ENCODE measurements at places on chromosomes 12 and 14.

GRCh38 chr12:6533653-6533922 is 729 bp upstream of the GAPDH start:
- no peak for DNase-seq

DNA sequence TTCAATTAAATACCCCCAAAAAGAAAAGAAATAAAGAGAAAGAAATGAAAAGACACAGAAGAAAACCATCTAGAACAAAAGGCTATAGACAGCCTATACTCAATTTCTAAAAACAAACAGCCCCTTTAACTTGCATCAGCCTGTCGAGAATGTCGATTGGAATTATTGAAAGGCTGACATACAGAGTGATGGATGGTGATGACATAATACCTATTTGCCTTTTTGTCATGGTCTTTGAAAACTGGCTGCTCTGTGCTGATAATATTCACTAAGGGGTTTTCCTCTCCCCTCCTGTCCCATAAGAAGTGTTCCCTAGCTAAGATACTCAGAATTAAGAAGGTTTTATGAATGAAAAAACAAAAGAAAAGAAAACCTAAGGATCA is 393.7 kb downstream of the SOX5 start:
- DNase-seq = no peak

GRCh38 chr12:106522708-106523107 is 60.1 kb upstream of the RFX4 start:
- peak; percentile 23 for DNase-seq

- DNase-seq = no peak
These were observed 75.7 kb downstream of the DIP2B start for GRCh38 chr12:50580436-50580835.

- no peak for DNase-seq
These were observed 198.0 kb upstream of the EEA1 start for GRCh38 chr12:93127107-93127560.

- no peak for DNase-seq
These were observed 9.9 kb downstream of the PITPNM2 start for GRCh38 chr12:123140676-123141614.

DNA sequence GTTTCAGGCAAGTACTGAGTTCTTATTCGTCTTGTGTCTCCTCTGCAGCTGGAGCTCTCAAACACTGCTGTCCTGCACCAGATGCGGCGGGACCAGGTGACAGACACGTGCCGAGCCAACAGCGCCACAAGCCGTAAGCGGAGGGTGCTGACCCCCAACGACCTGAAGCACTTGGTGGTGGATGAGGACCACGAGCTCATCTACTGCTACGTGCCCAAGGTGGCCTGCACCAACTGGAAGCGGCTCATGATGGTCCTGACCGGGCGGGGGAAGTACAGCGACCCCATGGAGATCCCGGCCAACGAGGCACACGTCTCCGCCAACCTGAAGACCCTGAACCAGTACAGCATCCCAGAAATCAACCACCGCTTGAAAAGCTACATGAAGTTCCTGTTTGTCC is 201.2 kb downstream of the SLC41A2 start:
- no peak for DNase-seq

GRCh38 chr14:53971521-53971920 is 14.9 kb upstream of the BMP4 start:
- no peak for DNase-seq

DNA sequence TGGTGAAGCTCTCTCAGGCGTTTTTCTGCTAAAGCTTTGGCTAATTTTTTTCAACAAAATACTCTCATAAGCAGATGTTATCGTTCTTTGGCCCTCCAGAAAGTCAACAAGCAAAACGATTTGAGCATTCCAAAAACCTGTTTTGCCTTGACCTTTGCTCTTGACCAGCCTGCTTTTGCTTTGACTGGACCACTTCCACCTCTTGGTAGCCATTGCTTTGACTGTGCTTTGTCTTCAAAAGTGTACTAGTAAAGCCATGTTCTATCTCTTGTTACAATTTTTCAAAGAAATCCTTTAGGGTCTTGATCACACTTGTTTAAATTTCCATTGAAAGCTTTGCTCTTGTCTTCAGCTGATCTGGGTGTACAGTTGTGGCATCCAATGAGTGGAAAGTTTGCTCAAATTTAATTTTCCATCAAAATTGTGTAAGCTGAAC is 10.7 kb upstream of the ARID4A start:
- no peak for DNase-seq

GRCh38 chr14:61455351-61455750 is 134.0 kb downstream of the PRKCH start:
- no peak for DNase-seq

GRCh38 chr12:49536526-49537071 is 2.2 kb upstream of the KCNH3 start:
- no peak for DNase-seq

DNA sequence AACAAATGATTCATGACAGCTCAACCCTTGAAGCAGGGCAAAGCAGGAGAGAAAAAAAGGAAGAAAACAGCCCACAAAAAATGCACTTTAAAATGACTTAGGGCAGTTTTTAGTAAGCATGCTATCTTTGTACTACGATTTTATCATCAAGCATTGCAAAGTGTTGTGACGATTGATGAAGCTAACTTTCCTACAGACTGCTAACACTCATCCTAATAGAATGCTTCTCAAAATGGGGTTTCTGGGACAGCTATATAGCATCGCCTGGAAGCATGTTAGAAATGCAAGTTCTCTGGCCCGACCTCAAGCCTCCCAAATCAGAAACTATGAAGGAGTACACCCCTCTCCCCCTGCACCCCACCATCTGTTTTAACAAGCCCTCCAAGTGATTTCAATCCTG is 256.4 kb downstream of the SSPN start:
- DNase-seq = no peak

DNA sequence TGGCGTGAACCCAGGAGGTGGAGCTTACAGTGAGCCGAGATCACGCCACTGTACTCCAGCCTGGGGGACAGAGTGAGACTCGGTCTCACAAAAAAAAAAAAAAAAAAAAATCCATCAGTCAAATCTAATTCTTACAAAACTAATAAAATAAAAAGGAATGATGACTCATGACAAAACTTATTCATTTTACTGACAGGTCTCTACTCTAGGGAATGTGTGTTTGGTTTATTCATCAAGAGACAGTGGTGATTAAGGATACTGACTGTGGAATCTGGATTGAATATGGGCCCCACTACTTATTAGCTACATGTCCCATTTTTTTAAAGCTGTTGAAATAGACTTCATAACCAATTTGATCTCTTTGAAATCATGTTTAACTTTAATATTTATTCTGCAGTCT is 29.3 kb upstream of the GAS2L3 start:
- no peak for DNase-seq

DNA sequence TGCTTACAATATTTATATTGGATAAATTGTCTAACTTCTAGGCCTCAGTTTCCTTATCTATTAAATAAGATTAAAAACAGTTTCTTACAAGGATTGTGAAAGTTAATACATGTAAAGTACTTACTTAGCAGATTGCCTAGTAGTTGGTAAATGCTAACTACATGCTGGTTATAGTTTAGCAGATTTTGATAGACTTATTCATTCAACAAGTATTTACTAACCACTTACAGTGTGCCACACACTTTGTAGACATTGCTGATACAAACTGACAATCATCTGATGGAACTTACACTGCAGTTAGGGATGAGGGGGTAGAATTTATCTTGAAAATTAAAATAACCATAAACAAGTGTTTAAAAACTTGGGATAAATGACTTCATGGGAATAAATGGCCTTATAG is 50.4 kb downstream of the ARID2 start:
- no peak for DNase-seq

DNA sequence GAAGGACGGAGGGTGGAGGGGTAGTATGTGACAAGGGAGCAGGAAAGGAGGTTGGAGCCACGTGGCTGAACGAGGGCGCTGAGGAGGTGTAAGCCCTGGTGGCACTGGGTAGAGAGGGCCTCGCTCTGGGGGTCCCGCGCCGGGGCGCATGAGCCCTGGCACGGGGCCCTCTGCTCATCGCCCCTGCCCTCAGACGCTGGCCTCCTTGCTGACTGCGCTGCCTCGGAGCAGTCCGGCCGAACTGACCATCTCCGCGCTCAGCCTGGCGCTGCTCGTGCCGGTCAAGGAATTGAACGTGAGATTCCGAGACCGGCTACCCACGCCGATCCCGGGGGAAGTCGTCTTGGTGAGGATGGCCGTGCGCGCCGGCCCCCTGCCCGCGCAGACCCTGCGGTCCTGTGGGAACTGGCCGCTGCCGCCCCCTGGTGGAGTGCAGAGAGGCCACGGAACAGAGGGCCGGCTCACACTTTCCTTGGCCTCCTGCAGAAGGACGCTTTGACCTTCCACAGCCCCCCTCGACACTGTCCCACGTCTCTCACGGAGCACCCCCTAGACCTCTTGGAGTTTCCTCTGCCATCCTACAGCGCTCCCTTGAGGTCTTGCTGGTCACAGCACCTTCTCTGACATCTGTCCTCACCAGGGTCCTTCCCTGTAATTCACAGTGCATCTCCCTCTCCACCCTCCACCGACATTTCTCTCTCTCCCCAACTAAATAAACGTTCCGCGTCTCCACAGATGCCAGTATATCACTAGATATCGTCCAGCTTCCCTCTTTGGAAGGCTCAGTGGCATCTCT is 10.5 kb downstream of the ARHGEF25 start:
- DNase-seq = peak; percentile 75

DNA sequence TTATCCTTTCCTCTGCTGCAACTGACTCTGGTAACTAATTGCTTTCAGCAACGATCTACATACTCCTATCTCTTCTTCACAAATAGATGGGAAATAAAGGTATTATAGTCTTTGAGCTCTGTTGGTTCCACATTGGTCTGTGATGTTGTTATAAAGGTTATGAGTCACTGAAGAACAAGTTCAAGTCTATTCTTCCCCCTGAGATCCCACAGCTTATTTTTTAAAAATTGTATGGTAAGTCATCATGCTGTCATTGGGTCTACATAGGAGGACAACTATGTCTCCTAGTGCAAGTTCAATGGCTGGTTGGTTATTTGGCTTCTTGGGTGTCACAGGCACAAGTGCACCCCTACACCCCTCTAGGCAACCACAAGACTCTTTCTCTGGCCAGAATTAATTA is 49.6 kb upstream of the PTCSC3 start:
- DNase-seq = no peak

- no peak for DNase-seq
These were observed 3.7 kb upstream of the TRPV4 start for GRCh38 chr12:109836916-109837315.

- peak; percentile 81 for DNase-seq
These were observed 91.8 kb downstream of the EML1 start for GRCh38 chr14:99884834-99885648.

GRCh38 chr14:36570065-36570464 is 12.3 kb downstream of the NKX2-8 start:
- DNase-seq = no peak

- no peak for DNase-seq
These were observed 1.9 kb upstream of the VRTN start for GRCh38 chr14:74346341-74346740.

GRCh38 chr14:64935508-64935907 is 7.0 kb downstream of the GPX2 start:
- no peak for DNase-seq

DNA sequence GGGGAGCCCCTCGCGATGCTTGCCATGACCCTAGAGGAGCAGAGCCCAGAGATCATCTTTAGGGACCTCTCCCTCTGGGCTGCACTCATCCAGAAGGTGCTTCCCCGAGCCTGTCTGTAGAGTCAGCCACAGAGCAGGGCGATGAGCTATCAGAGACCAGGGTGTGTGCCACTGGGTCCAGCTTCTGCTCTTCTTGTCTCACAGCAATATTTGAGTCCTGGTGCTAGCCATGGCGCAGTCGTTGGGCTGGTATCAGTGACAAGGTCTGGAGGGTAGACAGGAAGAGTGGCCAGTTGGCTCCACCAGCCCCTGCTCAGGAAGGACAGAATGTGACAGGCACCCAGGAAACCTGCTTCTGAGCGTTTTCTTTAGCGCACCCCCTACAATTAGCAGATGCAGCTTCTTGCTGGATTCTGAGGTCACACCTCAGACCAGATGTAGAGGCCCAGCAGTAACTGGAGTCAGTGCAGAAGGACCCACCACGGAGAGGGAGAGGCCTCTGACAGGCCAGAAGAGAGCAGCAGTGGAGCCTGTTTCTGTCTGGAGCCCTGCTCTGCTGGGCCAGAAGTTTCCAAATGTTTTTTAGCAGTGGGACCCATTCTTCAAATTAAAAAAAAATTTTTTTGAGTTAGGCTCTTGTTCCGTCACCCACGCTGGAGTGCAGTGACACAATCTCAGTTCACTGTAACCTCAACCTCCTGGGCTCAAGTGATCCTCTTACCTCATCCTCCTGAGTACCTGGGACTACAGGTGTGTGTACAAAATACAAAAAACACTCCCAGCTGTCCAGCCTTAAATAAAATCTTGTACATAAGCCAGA is 23.7 kb downstream of the ANKRD9 start:
- DNase-seq = no peak

GRCh38 chr14:31303654-31304053 is 96.1 kb upstream of the HECTD1 start:
- DNase-seq = no peak

DNA sequence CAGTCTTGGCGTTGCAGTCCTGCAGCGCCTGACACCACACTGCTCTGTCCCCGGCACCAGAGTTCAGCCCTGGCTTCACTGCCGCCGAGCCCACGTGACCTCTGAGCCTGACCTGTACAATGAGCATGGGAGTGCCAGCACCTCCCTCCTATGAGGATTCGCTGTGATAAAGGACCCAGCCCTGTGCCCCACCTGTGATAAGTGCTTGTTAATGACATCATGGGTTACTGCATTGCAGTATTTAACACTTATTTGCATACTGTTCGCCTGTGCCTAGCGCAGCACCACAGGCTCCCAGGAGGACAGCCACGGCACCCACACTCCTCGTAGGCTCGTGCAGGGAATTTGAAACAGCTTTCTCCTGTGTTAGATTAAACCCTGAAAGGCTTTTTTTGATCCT is 118.2 kb upstream of the GSC start:
- peak; percentile 67 for DNase-seq

- peak; percentile 74 for DNase-seq
These were observed at the start of gene ABCD2 for GRCh38 chr12:39619660-39620433. Gene ABCD2, minus strand, starts transcription at chr12:39619803. Its CDS starts 188 bp downstream, at chr12:39619615.

DNA sequence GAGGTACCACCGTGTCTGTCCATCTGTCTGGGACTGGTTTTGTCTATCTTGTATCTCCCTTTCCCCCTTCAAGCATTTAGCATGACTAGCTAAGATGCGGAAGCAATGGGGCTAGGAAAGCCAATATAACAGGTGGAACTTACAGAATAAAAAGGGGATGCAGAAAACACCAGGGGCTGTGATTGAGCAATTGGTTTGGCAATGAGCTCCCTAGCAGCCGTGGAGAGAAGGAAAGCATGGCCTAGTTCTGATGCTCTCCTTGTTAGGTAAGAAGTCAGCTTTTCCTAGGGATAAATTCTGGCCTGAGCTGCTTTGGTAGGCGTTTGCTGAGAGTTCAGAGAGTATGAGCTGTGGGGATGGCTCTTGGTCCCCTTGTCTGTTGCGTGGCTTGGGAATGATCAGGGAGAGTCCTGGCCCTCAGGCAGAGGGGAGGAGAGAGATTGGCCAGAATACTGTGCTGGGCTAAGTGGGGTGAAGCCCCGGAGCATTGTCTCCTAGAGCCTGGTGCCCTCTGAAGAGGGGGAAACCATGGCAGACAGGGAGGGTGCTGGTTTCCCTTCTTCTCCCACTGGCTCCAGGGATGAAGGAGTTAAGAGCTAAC is 7.1 kb downstream of the SETD1B start:
- no peak for DNase-seq

GRCh38 chr12:22312336-22312735 is 22.2 kb downstream of the ST8SIA1 start:
- DNase-seq = no peak

- DNase-seq = no peak
These were observed 765.3 kb downstream of the MED13L start for GRCh38 chr12:115511986-115512711.

GRCh38 chr12:24014915-24015832 is 65.7 kb upstream of the SOX5 start:
- no peak for DNase-seq

- no peak for DNase-seq
These were observed 22.8 kb upstream of the ACTR10 start for GRCh38 chr14:58177125-58177524.
